ENCODE measurements at places on chromosomes 6 and 20.
A peak's percentile ranks its signal among the peaks of the same experiment; 100 is the strongest.

GRCh38 chr20:6560978-6561377, 206.5 kb upstream of the BMP2 start:
- no peak for DNase-seq

GRCh38 chr6:41040101-41040939, 1.3 kb upstream of the UNC5CL start:
- DNase-seq, result no peak

GRCh38 chr6:106628658-106629102, 618 bp downstream of the RTN4IP1 start:
- DNase-seq, result no peak

DNA sequence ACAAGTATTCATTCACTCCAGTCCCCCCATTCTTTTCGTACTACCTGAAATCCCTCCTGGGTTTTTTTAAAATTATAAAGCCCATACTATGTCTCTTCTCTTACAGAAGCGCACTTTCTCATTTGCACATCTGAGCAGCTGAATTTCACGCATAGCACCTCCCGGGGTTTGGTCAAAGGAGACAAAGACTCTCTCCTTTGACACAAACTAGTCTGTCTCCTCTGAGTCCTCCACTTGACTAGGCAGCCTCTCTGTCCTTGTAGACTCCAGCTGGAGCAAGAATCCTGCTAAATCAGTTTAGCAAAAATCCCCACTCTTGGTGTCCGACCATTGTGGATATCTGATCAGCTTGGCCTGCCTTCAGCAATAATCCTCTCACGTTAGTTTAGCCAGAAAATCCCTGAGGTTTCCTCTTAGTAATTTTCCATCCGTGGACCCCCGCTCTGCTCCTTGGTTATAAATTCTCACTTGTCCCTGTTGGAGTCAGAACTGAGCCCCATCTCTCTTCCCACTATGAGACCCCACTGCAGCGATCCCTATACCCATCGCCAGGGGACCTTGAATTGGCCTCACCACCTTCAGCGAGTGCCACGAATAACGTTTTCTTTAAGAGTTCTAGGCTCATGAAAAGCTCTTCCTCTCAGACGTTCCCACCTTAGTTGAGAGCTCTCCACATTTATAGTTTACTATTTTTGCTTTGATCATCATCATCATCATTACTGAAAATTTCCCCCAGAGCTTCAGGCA, 29.0 kb downstream of the PDYN start:
- DNase-seq, result no peak

- no peak for DNase-seq
Measured at GRCh38 chr20:53782612-53783246, 189.1 kb upstream of the ZNF217 start.

- DNase-seq, result no peak
Measured at GRCh38 chr6:165937564-165938358, 229.9 kb downstream of the TBXT start.

DNA sequence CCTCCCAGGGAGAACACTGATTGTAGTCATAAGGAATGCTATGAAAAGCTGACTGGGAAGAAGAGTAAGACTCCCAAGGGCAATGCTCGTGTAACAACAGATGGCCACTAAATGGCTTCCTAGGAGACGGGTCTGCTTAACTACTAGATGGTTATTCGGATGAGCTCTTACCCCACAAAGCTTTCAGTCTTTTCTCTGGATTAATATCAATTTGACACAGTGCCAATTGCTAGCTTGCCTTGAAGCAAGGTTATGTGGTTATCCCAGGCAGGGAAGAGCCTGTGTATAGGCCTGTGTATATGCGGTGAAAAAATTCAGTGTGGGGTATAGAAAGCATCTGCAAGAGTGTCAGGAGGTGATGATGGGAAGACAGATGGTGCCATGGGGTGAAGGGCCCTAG, 86.4 kb upstream of the NOX3 start:
- DNase-seq, result no peak

GRCh38 chr20:62543470-62544302, 67.9 kb upstream of the GATA5 start:
- DNase-seq, result no peak

DNA sequence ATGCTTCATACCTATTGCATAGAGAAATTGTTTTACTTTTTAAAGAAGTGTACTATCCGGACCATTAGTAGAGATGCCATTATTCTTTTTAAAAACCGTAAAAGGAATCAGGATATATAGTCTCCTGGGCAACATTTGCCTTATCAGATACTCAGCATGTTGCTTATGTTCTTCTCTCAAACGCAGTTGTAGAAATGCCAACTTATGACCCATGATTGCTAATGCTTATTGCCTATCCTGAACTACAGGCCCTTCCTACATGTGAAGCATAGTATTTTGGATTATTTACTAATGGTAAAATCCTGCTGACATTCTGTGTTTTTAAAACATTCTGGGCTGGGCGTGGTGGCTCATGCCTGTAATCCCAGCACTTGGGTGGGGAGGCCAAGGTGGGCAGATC, 99.5 kb downstream of the FOXO3 start:
- no peak for DNase-seq

DNA sequence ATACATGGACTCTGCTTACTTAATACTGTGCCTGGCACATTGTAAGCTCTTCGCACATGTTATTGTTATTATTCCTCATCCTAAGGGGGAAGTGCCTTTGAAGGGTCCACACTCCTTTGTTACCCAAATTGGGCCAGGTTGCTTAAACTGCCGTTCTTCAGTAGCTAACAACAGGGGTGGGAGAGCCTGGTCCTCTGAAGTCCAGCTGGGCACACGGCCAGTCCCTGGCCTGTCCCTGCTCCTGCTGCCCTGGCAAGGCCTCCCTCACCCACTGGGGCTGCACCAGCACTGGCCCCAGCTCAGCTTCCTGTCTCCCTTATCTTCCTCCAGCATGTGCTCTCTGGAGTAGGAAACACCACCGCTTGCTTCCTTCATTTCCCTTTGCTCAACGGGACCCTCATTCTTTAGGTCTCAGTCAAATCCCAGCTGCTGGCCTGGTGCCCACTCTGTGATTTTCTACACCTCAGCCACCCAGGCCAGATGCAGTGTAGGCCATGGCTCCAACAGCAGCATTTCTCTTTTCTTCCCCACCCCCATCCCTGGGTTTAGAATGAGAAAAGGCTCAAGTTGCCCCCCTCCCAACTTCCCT, 5.5 kb upstream of the PROCR start:
- peak; percentile 55 for DNase-seq

GRCh38 chr20:45701104-45701503, 734 bp upstream of the WFDC13 start:
- no peak for DNase-seq

DNA sequence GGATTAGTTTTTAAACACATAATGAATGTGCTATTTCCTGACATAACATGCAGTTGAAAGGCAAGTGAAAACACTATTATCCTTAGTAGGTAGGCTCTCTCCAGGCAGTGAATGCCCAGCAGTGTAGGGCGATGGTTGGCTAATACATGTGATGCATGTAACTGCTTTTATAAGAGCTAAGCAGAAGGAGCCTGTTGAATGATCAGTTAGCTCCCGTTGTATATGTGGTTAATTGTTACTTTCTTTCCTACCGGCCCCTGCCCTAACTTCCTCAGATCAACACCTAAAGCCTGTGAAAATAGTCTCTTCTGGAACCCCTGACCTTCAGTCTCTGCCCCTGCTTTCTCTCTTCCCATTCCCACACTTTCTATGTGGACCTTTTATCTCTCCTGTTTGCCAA, 10.5 kb downstream of the SOX4 start:
- no peak for DNase-seq

- peak; percentile 47 for DNase-seq
Measured at GRCh38 chr6:157763129-157763903, 59.7 kb upstream of the SNX9 start.

GRCh38 chr6:168206186-168206585, 113.4 kb downstream of the DACT2 start:
- no peak for DNase-seq

- peak; percentile 88 for DNase-seq
Measured at GRCh38 chr6:31729979-31730630, 1.0 kb upstream of the DDAH2 start.

DNA sequence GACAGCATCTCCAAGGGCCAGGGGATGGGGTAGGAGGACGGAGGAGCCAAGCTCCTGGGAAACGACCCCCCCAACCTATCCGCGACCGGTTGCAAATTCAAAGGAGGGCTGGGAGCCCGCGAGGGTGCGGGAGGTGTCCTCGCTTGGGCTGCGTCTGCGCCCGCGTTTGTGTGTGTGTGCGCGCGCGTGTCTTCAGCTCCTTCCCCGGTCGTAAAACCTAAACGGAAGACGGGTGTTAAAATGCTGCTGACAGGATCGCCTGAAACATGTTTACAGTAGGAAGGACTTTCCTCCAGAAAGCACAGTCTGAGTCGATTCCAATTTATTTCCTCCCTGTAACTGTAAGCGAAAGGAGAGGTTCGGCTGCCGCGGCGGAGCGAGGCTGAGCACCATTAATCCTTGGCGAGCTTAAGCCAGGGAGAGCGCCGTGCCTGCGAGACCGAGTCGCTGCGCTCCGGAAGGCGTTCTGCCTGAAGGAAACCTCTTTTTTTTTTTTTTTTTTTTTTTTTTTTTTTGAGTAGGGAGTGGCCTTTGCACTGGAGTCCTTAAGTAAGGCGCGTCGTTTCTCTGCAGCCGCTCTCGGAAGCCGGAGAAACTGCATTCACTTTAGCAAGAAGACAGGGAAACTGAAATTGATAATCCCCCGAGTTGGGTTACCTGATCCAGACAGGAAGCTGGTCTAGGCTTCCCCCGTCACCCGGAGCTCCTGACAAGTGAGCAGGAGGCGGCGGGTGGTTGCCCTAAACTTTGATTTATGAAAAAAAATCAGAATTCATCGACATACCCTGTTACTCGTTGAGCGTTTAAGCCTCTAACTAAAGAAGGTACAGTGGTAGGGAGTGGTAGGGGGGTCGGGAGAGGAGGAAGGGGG, 4.8 kb upstream of the SOX4 start:
- peak; percentile 72 for DNase-seq

DNA sequence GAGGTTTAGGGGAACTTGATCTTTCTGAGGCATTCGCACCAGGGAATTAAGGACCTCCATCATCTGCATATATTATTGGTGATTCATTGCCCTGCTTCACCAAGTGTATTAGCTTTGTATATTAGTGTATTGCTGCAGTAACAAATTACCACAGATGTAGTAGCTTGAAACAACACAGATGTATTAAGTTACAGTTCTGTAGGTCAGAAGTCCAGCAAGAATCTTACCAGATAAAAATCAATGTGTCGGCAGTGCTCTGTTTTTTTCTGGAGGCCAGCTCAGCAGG, 65.8 kb downstream of the HMGN3 start:
- peak; percentile 13 for DNase-seq

- DNase-seq, result no peak
Measured at GRCh38 chr6:5213836-5214235, 46.9 kb downstream of the LYRM4 start.

- peak; percentile 52 for DNase-seq
Measured at GRCh38 chr6:44268095-44268628, 2.1 kb upstream of the TMEM151B start.

DNA sequence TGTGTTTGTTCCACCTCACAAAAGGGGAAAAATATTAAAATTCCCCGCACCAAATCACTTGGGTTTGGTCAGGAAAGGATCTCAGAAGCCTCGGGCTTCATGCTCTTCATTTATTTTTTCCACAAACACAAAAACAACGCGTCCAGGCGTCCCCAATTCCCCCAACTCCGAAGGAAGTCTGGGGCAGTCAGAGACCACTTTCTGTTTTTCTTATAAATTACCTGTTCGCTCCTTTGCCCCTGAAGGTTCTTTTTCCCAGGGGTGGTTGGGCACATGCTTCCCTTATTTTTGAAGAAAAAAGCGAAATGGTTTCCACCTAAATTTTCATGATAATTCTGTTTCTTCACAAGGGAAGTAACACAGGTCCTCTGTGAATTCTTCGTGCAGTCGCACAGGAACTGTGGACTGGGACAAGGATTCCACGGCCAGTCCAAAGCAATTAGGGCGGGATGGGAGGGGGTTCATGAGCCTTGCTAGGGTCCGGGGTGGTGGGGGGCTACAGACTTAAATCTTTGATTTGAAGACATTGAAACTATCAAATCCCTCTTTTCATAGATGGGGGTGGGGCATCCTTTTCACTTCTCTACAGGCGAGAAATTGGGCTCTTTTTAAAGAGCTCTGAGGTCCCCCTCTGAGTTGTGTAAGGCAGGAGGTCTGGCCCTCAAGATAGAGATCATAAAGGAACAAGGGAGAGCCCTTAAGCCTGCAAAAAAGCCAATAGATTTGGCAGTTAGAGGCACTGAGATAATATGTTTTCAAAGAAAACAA, 30.5 kb upstream of the HFE start:
- DNase-seq, result peak; percentile 42

DNA sequence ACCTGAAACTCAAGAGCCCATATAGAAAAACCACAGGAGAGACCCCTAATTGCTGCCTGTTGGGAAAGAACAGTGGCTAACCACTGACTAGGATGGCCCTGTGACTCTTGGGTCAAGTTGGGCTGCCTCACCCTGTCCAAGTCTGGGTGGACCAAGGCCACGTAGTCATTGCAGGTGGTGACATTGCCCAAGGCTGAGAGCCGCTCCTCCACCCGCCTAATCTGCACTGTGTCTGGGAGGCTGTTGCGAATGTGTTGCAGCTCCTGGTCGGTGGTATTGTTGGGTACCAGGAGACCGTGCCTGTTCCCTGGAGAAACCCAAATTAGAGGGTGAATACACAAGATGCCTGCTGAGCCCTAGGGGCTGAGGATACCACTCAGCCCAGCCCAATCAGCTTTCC, 2.6 kb upstream of the MMP24OS start:
- no peak for DNase-seq

DNA sequence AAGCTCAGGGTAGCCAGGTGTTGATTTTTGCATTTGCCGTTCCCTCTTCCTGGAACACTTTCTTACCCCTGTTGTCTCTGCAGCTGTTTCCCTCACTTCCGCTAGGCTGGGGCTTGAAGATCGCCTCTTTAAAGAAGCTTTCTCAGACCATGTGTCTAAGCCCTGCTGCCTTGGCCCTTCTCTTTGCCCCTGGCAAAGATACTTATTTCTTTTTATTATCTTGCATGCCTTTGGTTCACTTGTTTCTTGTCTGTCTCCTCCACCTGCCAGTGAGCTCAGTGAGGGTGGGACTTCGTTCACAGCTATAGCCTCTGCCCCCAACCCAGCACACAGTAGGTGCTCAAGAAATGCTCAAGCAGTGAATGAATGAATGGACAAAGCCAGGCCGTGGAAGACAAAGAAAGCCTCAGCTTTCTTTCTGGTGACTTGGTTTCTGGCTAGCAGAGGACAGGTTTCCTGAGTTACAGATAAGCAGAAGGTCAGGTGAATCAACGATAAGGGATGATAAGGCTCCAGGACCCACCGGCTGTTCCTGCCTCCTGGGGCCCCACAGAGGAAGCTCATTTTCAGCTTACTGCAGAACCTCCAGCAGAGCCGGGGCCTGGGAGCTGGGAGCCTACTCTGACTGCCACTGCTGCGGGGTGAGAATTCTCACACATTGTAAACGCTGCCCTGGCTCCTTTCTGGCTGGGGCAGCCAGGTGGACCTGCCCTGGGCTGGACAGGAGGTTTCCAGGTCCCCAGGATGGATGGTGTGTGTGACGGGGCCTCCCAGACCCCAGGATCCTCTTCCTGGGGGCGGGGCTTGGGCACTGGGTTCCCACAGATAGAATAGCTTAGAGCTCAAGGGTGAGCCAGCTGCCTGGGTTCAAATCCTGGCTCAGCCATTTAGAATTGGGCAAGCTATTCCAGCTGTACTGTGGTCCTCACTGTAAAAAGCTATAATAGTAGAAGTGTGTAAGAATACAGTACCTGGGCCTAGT, 29.8 kb downstream of the SNAI1 start:
- peak; percentile 92 for DNase-seq

- DNase-seq, result no peak
Measured at GRCh38 chr6:96844530-96844929, 7.3 kb upstream of the GPR63 start.

All from SJCRH30 (cell line).